Esophagus muscularis mucosa (tissue), 4 donors: ENCODE measurements at places on chromosomes 1 and 21. TPM values are rescaled to one million over a fixed set of nuclear protein-coding genes. Genes with fewer than 3 reads are reported as not detected.

GRCh38 chr1:40653851-40654537 lies 11.5 kb downstream of the RIMS3 start:
- H3K27me3 ChIP-seq: no peaks in the 10 kb centered on the region
- no peaks in the 10 kb centered on the region for H3K36me3 ChIP-seq
- no peak overlapping the region for H3K27ac ChIP-seq
- peaks cover 7% of the 10 kb centered on the region for H3K4me1 ChIP-seq

DNA sequence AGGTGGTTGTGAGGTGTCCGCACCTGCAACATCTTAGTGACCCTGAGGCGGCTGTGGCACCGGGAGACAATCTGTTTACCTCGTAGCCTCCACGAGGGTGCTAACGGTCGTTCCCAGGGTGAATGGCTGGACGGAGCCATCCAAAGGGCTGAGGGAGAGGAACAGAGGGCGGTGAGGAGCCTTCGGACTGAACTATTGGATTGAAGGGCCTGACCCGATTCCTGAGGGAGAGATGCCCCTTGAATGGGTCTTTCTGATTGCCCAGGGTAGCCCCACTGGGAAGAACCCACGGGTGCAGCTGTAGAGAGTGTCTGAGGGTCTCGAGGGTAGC lies 2.3 kb downstream of the NR5A2 start:
- H3K27ac ChIP-seq: no peak overlapping the region
- no peak for DNase-seq
- H3K4me1 ChIP-seq: peaks cover 21% of the 10 kb centered on the region
- H3K4me3 ChIP-seq: peak overlapping the region; percentile 44

DNA sequence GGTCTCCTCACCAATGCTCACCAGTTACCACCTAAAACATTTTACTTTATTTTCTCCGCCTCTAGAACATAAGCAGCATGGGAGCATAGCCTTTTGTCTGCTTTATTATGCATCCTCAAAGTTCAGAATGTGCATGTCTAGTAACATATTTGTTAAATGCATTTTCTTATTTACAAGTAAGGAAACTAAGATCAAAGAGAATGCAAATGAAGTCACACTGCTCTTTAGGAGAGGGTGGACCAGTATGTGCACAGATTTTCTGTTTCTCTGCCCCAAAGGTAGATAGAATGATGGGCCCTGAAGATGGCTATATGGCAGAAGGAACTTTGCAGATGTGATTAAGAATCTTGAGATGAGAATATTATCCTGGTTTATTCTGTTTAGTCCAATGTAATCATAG lies 9.7 kb upstream of the WARS2 start:
- no peaks in the 10 kb centered on the region for H3K36me3 ChIP-seq
- H3K4me3 ChIP-seq: no peak overlapping the region
- no peak overlapping the region for H3K27ac ChIP-seq
- H3K4me1 ChIP-seq: peaks cover 11% of the 10 kb centered on the region
- H3K27me3 ChIP-seq: no peaks in the 10 kb centered on the region
- DNase-seq: no peak

- H3K27ac ChIP-seq: no peak overlapping the region
- no peak overlapping the region for H3K4me3 ChIP-seq
- no peaks in the 10 kb centered on the region for H3K36me3 ChIP-seq
- no peak for DNase-seq
These were observed 182.9 kb downstream of the AKT3 start for GRCh38 chr1:243667133-243667532.

- DNase-seq: no peak
- no peak overlapping the region for H3K4me3 ChIP-seq
- H3K27me3 ChIP-seq: no peaks in the 10 kb centered on the region
- no peaks in the 10 kb centered on the region for H3K36me3 ChIP-seq
- H3K4me1 ChIP-seq: no peaks in the 10 kb centered on the region
These were observed 61.5 kb downstream of the PSMG1 start for GRCh38 chr21:39121600-39122355.

- peaks cover 70% of the 10 kb centered on the region for H3K36me3 ChIP-seq
- H3K4me1 ChIP-seq: no peaks in the 10 kb centered on the region
These were observed 29.2 kb downstream of the RNU1-1 start for GRCh38 chr1:16484931-16485330.

DNA sequence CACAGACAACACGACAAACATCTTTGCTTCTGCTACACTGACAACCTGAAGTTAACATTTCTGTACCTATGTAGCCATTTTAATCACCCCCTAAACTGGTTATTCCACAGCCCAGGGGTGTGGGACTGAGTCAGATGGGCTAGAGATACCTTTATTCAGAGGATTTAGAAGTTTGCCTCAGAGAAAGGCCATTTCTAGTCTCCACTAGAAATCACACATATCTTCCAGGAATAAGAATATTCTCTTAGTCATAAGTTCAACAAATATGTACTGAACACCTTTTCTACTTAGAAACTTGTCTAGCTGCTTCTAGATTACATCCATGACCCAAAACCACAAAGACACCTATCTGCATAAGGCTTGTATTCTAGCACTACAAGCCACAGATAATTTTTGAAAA lies 38.8 kb downstream of the ERG start:
- no peak for DNase-seq
- no peaks in the 10 kb centered on the region for H3K27me3 ChIP-seq
- H3K4me3 ChIP-seq: no peak overlapping the region
- H3K36me3 ChIP-seq: no peaks in the 10 kb centered on the region

- H3K36me3 ChIP-seq: no peaks in the 10 kb centered on the region
- no peaks in the 10 kb centered on the region for H3K4me1 ChIP-seq
- DNase-seq: no peak
- no peak overlapping the region for H3K4me3 ChIP-seq
- H3K27ac ChIP-seq: no peak overlapping the region
- no peaks in the 10 kb centered on the region for H3K27me3 ChIP-seq
These were observed 147.9 kb downstream of the MRPL39 start for GRCh38 chr21:25459365-25459764.

- H3K36me3 ChIP-seq: no peaks in the 10 kb centered on the region
- no peaks in the 10 kb centered on the region for H3K4me1 ChIP-seq
- no peak overlapping the region for H3K27ac ChIP-seq
These were observed 77.0 kb downstream of the FAM78B start for GRCh38 chr1:166089804-166090203.

GRCh38 chr1:42504535-42505128 lies 41.5 kb downstream of the CCDC30 start:
- DNase-seq: no peak
- H3K27ac ChIP-seq: no peak overlapping the region
- no peaks in the 10 kb centered on the region for H3K4me1 ChIP-seq

- H3K27ac ChIP-seq: no peak overlapping the region
- no peaks in the 10 kb centered on the region for H3K4me1 ChIP-seq
- no peak for DNase-seq
- no peaks in the 10 kb centered on the region for H3K36me3 ChIP-seq
- no peaks in the 10 kb centered on the region for H3K27me3 ChIP-seq
- no peak overlapping the region for H3K4me3 ChIP-seq
These were observed 213.2 kb upstream of the JUN start for GRCh38 chr1:58997060-58997411.

GRCh38 chr1:58780836-58781452 lies 2.9 kb downstream of the JUN start:
- DNase-seq: no peak
- peak overlapping the region; percentile 91 for H3K4me3 ChIP-seq
- no peaks in the 10 kb centered on the region for H3K27me3 ChIP-seq
- peaks cover 5% of the 10 kb centered on the region for H3K36me3 ChIP-seq

- no peak overlapping the region for H3K4me3 ChIP-seq
- no peaks in the 10 kb centered on the region for H3K36me3 ChIP-seq
- H3K4me1 ChIP-seq: peaks cover 22% of the 10 kb centered on the region
- no peak for DNase-seq
These were observed 26.6 kb upstream of the RD3 start for GRCh38 chr1:211518330-211519289.

- no peak for DNase-seq
- no peak overlapping the region for H3K4me3 ChIP-seq
- no peak overlapping the region for H3K27ac ChIP-seq
- H3K36me3 ChIP-seq: no peaks in the 10 kb centered on the region
- peaks cover 3% of the 10 kb centered on the region for H3K4me1 ChIP-seq
These were observed 18.1 kb downstream of the CFAP45 start for GRCh38 chr1:159881622-159882526.

DNA sequence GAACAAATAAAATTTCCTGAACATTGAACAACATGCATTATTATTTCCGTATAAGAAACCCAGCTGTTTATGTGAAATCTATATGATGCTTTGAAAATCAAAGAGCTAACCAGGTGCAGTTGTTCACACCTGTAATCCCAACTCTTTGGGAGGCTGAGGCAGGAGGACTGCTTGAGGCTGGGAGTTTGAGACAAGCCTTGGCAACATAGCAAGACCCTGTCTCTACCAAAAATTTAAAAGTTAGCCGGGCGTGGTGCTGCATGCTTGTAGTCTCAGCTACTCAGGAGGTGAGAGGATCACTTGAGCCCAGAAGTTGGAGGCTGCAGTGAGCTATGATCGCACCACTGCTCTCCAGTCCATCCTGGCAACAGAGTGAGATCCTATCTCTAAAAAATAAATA lies 4.8 kb upstream of the ZNF281 start:
- H3K27me3 ChIP-seq: no peaks in the 10 kb centered on the region
- DNase-seq: no peak

DNA sequence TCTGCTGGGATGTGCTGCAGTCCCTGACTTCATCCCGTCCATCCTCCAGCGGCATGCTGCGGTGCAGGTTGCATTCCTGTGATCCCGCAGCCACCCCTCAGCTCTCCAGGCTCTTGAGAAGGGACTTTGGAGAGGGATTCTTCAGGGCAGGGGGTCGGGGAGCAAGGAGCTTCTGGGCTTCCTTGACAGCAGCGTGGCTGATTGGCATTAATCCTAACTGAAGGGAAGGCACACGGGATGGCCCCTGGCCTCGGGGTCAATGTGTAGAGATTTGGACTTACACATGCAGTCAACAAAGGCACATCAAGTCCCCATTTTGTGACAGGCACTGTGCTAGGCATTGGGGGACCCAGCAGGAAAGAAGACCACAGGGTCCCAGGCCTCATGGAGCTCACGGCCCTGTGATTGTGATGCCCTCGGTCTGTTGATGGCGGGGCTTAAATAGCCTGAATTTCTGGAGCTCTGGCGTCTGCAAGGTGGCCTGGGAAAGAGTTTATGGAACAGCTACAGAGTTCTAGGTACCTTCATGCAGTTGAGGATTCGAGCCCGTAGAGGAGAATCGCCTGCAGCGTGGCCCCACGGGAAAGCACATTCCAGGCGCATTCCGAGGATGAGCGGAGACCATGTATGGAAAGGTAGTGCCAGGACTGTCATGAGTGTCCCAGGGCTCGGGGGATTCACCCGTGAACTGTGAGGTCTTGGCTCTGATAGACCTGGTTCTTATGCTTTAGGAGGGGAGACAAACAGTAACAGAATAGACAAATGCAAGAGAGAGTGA lies 20.1 kb downstream of the PSEN2 start:
- no peaks in the 10 kb centered on the region for H3K27me3 ChIP-seq
- DNase-seq: no peak
- H3K4me1 ChIP-seq: peaks cover 8% of the 10 kb centered on the region
- no peak overlapping the region for H3K4me3 ChIP-seq
- H3K36me3 ChIP-seq: peaks cover 82% of the 10 kb centered on the region

- H3K27ac ChIP-seq: no peak overlapping the region
- H3K36me3 ChIP-seq: no peaks in the 10 kb centered on the region
- H3K4me3 ChIP-seq: no peak overlapping the region
- H3K4me1 ChIP-seq: no peaks in the 10 kb centered on the region
- DNase-seq: peak; percentile 50
These were observed 70.0 kb downstream of the PLD5 start for GRCh38 chr1:242454262-242455051.

- H3K27me3 ChIP-seq: no peaks in the 10 kb centered on the region
- DNase-seq: no peak
- no peak overlapping the region for H3K27ac ChIP-seq
- H3K4me3 ChIP-seq: no peak overlapping the region
- no peaks in the 10 kb centered on the region for H3K36me3 ChIP-seq
These were observed 13.7 kb downstream of the MYOG start for GRCh38 chr1:203072002-203072602.

DNA sequence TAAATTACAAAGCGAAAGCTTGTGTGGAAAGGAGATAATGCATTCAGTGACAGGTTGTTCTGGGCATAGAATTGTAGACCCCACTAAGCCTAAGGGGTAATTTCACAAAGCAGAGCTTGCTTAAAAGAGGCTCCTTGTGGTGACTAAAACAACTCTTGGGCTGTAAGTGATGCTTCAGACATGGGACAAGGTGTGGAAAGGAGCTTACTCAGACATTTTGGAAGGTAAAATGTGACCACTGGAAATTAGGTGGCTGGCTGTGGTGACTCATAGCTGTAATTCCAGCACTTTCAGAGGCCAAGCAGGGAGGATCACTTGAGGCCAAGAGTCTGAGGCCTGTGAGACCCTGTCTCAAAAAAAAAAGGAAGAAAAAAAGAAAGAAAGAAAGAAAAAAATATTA lies 51.1 kb upstream of the LRRC8C start:
- no peak overlapping the region for H3K27ac ChIP-seq
- no peaks in the 10 kb centered on the region for H3K4me1 ChIP-seq
- no peak overlapping the region for H3K4me3 ChIP-seq
- H3K27me3 ChIP-seq: no peaks in the 10 kb centered on the region

DNA sequence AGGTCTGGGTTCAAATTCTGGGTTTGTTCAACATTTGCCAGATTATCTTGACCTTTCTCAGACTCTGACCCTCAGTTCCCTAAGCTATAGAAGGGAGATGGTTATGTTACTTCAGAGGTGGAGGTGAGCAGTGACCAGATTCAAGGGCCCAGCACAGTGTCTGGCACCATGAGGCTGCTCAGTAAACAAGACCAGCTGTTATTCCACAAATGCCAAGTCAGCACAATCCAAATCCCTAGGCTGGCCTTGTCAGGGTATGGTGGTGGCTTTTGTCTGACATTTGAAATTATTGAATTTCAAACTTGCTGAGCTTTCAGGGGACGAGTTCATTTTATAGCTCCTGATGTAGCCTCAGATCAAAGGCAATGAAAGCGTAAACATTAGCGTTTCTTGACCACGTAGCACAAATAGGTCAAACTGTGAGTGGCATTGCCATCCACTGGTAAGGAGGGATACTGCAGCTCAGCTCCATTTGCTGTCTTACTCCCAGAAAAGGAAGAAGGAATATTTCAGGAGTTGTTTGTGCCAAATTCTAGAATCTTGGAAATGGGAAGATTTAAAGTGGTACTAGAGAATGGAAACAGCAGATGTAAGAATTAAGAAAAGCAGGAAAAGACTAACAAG lies 94.3 kb upstream of the EDN2 start:
- no peak overlapping the region for H3K27ac ChIP-seq
- no peak for DNase-seq
- H3K27me3 ChIP-seq: no peaks in the 10 kb centered on the region
- no peak overlapping the region for H3K4me3 ChIP-seq
- peaks cover 7% of the 10 kb centered on the region for H3K4me1 ChIP-seq

- H3K27me3 ChIP-seq: no peaks in the 10 kb centered on the region
- no peak overlapping the region for H3K4me3 ChIP-seq
- no peak for DNase-seq
These were observed 16.2 kb upstream of the DISC1 start for GRCh38 chr1:231610388-231610787.

GRCh38 chr1:91583326-91583755 lies 82.7 kb downstream of the CDC7 start:
- peaks cover 48% of the 10 kb centered on the region for H3K4me1 ChIP-seq
- peak overlapping the region; percentile 69 for H3K27ac ChIP-seq
- no peak overlapping the region for H3K4me3 ChIP-seq
- no peaks in the 10 kb centered on the region for H3K27me3 ChIP-seq

GRCh38 chr1:104082221-104082620 lies 332.5 kb downstream of the AMY1C start:
- no peaks in the 10 kb centered on the region for H3K36me3 ChIP-seq
- H3K4me3 ChIP-seq: no peak overlapping the region

The FYB2 gene
- not detected for total RNA-seq

The CYP2J2 gene
- total RNA-seq: 0.26 TPM

The FCGR1A gene
- 3.4 TPM for total RNA-seq

The GBP6 gene
- total RNA-seq: under 0.01 TPM

The ATP5PB gene
- 184 TPM for total RNA-seq

The AMY1A gene
- total RNA-seq: not detected

The MAP10 gene
- total RNA-seq: 1.5 TPM

The PTGFRN gene
- 150 TPM for total RNA-seq
